ENCODE measurements at places on chromosomes 2 and 18. TPM values are rescaled to one million over a fixed set of nuclear protein-coding genes. Genes with fewer than 3 reads are reported as not detected.

Gene SEC11C
- 32.6 TPM for total RNA-seq

Gene NT5DC4
- not detected for total RNA-seq

Gene ATP6V1B1
- 2.4 TPM for total RNA-seq

- no peak for ATAC-seq
These were observed 86.7 kb upstream of the MSTN start for GRCh38 chr2:190149200-190149599.

DNA sequence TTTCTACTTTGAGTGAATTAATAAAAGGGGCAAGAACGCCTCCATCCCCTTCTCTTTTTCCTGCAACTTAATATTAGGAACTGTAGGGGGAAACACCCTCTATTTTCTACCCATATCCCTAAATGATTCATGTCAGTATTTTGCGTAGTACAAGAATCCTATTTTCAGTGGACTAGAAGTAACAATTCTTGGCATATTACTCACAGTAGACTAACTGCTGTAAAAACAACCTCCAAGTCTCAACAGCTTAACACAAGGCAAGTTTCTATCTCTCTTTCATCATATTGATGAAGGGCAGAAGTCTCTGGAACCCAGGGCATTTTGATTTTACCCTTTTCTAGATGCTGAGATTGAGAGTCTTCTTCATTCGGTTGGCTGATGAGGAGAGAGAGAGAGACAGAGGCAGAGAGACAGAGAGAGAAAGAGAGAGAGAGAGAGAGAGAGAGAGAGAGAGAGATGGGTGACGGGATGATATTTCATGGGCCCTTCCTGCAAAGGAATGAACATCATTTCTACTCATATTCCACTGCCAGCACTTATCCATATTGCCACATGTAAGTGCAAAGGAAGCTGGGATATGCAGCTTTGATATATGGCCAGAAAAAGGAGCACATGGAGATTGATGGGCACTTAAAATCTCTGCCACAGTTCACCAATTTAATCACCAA, 481.6 kb downstream of the LPIN1 start:
- ATAC-seq, result no peak

Gene POTEI
- not detected for total RNA-seq

- ATAC-seq, result peak; percentile 73
These were observed 89.4 kb upstream of the MAP2 start for GRCh38 chr2:209334188-209335017.

Gene PCGF1
- 20.6 TPM for total RNA-seq

Gene GATA6
- 0.32 TPM for total RNA-seq
